ENCODE measurements at places on chromosomes 13 and 19.

- no peak for DNase-seq
Measured at GRCh38 chr13:77000475-77000874, 8.6 kb downstream of the CLN5 start.

DNA sequence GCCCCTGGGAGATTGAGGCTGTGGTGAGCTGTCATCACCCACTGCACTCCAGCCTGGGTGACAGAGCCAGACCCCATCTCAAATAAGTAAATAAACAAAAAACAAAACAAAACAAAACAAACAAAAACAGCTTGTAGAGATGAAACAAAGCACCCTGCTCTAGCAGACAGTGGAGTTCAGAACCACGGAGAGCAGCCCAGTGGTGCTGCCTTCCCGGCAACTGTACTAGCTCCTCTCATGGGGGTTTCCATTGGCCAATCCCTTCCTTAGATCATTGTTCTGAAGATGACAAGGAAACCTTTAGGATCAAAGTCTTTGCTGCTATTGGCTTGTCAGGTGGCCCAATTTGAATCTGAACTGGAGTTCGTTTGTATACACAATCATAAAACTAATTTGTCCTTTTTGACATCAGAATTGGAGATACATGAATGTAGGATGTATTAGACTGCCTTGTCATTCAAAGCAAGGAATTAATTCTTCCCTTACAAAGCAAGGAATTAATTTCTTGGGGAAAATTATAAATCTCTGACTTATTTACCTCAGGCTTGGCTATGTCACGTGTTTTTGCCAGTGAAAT is 19.7 kb upstream of the SYCN start:
- no peak for DNase-seq

GRCh38 chr19:33231511-33231910 is 5.9 kb upstream of the SLC7A10 start:
- DNase-seq: no peak

DNA sequence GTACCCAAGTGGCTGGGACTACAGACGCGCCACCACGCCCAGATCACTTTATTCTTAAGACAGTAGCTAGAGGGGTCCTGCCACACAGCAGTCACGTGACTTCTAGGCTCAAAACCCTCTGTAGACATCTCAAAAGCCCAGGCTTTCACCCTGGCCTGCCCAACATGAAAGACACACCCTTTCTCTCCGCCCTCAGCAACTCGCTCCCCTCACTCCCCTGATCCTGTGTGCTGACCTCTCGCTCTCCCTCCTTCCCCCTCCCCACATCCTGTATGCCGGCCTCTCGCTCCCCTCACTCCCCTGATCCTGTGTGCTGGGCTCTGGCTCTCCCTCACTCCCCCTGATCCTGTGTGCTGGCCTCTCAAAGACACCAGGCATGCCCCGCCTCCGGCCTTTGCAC is 77.4 kb downstream of the SLC15A1 start:
- no peak for DNase-seq

DNA sequence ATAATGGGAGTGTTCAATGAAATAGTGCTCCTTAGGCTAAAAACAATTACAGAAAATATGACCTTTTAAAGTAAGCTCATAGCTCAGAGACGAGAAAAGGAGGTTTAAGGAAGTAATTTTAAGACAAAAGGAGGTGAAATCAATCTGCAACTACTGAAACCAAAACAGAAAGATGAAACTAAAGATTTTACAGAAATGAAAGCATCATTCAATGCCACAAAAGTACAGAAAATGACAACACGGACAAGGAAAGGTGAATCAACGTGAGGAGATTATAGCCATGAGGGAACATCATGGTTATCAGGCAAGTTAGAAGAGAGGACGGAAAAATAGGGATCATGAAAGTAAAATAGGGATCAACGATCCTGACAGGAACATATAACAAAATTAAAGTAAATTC is 745.2 kb downstream of the PCDH17 start:
- no peak for DNase-seq

DNA sequence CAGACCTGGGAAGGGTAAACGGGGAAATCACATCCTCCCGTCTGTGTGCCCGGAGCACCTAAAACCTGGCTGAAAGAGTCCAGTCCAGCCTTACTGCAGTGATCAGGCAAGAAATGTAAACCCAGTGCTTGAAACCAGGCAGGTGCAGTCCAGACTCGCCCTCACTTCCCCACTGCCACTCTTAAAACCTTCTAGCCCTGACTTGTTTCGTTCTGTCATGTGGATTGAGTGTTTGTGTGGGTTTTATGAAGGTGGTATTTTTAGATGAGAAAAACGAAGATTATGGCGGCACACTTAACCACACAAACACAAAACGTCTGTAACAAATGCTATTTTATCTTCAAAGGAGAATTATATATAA is 839 bp upstream of the CKAP2 start:
- peak; percentile 37 for DNase-seq

GRCh38 chr13:71643448-71643860 is 223.6 kb downstream of the DACH1 start:
- DNase-seq: no peak

DNA sequence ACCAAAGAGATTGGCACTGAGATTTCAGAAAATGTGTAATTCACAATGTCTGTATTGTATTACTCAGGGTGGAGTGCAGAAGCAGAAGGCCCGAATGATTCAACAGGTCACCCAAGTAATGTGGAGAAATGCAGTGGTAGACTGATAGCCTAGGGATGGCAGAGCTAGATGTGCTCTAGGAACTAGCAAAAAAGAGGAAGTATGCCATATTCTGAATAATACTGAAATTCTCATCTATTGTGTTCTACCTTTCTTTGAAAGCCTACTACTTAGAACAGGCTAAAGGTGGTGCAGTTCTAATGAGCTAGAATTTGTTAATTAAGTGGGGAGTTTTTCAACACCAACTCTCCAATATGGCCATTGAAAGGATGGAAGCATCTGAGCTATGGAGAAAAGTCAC is 1449.8 kb upstream of the MIR17HG start:
- DNase-seq: no peak

- DNase-seq: no peak
Measured at GRCh38 chr13:25783076-25783475, 268.7 kb downstream of the SHISA2 start.

GRCh38 chr19:48587387-48587786 is 19.2 kb upstream of the SPACA4 start:
- DNase-seq: no peak

- no peak for DNase-seq
Measured at GRCh38 chr19:383922-384798, 24.8 kb downstream of the C2CD4C start.

DNA sequence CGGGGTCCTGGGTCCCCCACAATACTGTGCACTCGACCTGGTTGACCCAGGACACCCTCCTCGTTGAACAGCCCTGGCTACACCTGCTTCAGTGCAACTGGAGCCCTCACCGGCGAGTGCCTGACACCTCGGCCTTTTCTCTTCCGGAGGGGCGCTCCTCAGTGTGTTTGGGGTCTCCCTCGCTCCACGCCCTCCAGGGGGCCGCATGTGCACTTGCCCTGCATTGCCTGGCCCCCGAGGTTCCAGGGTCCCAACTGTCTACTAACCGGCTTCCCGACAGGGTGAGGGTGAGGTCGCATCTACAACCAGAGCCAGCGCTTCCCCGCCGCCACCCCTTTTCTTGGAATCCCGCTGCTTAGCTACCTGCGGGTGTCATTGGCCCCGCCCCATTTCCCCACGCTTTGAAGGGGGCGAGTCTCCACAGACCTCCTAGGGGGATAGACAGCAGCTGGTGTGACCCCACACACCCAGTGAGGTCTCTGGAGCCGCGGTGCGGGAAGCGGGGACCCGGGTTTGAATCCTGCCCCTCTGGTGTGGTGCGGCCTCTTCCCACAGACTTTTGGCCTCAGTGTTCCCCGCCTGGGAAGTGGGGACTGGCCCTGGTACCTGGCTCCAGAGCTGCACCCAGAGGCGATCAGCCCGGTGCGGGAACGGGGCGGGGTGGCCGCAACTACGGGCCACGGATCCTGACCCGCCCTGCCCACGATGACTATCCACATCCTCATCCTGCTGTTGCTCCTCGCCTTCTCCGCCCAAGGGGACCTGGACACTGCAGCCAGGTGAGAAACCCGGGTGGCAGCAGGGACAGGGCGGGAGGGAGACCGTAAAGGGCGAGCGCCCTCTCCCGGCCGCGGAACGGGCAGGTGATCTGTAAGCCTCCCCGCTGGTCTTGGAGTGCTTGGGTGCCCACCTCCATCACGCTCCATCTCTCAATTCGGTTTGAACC is at the start of gene ADM5:
Gene ADM5, plus strand, starts transcription at position 462 of the 946 bp plus-strand sequence. Its CDS starts 244 bp downstream, at position 706.
- peak; percentile 82 for DNase-seq

GRCh38 chr13:99418103-99418842 is 83.0 kb upstream of the TM9SF2 start:
- DNase-seq: no peak

DNA sequence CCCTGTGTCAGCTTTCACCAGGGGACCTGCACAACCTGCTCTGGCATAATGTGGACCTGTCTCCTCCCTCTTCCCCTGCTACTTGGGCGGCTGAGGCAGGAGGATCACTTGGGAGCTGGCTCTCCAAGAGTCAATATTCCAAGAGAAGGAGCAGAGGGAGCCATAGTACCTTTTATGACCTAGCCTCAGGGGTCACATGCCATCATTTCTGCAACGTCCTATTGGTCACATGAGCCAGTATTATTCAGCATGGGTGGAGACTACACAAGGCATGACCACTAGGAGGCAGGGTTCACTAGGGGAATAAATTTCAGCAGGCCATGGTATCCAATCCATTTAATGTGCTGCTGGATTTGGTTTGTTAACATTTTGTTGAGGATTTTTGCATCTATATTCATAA is 12.0 kb upstream of the SHFL start:
- no peak for DNase-seq

DNA sequence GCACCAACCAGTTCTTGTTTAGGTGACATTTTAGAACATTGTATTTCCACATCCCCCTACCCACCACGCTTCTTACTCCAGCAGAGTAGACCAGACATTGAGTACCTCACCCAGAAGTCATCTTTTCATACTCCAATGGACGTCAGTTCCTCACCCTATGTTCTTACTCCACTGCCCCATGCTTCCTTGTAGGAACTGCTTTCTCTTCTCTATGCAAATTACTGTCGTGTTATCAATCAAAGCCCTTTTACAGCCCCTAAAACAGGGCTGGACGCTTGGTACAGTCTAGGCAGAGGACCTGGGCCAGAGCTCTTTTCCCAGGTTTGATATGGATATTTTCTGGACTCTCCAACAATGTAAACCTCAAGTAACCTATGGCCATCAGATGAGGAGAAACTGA is 58.2 kb downstream of the USP12 start:
- DNase-seq: no peak

DNA sequence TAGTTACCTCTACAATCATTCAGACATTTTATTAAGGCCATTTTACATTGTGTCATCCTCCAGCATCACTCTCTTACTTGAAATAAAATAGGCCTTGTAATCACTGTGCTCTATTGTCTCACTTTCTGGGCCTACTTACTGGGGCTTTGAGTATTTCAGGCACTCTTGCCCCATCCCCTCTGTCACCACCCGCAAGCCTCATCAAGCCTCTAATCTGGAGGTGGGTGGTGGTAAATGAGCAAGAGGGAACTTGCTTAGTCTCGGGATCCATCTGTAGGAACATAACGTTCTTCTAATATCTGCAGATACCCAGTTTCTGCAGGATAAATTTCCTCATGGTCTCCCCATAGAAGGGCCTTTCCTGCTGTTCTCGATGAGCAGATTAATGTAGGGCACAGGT is 19.4 kb upstream of the GPR18 start:
- DNase-seq: no peak

- DNase-seq: no peak
Measured at GRCh38 chr19:41862445-41862986, 2.5 kb downstream of the RPS19 start.

GRCh38 chr13:107585469-107586180 is 629.7 kb downstream of the LIG4 start:
- peak; percentile 44 for DNase-seq

DNA sequence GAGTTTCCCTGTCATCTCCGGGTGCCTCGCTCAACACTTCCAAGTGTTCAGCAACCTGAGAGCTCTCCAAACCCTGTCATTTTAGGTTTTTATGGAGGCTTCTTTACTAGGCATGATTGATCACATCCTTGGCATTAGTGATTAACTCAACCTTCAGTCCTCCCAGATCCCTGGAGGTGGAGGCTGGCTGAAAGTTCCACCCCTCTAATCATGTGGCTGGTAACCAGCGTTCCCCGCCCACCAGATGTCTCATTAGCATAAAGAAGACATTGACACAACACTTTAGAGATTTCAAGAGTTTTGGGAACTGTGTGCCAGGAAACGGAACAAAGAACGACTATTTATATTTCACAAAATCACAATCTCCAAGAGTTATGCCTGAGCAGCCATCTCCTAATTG is 71.1 kb upstream of the RGCC start:
- DNase-seq: no peak

GRCh38 chr19:8194528-8195267 is 14.5 kb upstream of the CERS4 start:
- DNase-seq: no peak

DNA sequence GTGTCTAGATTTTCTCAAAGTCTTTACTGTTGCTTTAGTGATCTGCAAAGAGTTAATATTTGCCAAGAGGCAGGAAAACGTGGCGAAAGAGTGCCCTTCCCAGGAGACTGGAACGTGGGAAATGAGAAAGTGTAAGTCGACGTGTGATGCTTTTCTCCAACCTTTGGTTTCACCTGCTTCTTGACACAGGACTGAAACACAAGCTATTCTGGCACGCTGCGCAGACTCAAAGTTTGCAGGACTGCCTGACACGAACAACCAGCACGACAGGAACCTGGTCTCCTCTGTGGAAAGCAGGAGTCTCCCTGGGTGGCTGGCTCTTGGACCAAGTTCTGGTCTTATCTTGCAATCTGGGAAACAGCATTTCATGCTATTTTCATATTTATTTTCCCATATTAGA is 28.6 kb downstream of the RFXAP start:
- no peak for DNase-seq

- DNase-seq: no peak
Measured at GRCh38 chr13:71169180-71169579, 697.8 kb downstream of the DACH1 start.
